ENCODE measurements at places on chromosomes 13 and 19.

- DNase-seq, result peak; percentile 35
These were observed 6.0 kb downstream of the PNMA8B start for GRCh38 chr19:46489445-46490272.

DNA sequence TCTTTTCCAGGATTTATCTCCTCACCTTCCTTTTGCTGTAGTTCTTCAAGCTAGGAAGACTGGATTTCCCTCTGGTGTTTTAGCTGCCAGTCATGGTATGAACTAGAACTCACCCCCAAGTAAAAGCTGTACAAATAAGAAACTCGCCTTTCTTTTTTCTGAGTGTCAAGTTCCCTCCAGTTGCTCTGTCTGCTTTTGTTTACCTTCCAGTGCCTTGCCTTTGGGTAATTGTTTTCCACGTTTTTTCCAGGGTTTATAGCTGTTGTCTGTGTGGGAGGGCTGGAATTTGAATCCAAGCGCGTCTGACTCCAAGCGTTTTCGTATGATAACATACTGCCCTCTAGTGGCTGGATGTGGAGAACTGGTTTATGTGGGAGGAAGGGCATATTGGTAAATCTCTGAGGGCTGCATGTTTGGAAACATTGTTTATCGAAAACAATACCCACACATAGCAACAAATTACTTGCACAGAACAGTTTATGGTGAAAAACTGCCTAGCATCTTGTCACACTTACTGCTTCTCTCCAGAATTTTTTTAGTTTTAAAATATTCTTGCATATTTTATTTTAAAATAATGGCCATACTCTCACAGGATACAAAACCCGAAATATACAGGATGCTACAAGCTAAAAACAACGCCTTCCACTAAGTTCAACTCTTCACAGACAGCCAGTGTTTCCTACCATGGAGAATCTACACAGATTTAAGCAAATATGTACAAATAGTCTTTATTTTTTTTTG, 19.2 kb downstream of the RCN3 start:
- peak; percentile 71 for DNase-seq

DNA sequence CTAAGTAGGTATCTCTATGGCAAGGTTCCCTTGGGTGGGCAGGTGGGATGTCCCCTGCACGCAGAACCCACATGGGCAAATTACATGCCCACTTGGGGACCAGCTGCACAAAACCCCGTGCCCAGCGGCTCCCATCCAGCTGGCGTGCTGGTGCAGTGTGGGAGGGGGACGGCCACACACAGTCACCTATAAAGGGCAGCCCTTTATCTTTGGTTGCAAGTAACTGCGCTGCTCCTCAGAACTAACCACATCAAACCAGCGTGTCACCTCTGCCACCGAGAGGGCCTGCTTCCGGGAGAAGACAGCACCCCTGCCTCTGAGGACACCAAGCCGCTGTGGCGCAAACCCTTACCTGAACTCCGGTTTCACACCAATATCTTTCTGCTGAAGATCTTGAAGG, 32.2 kb downstream of the ANKRD27 start:
- DNase-seq, result no peak

DNA sequence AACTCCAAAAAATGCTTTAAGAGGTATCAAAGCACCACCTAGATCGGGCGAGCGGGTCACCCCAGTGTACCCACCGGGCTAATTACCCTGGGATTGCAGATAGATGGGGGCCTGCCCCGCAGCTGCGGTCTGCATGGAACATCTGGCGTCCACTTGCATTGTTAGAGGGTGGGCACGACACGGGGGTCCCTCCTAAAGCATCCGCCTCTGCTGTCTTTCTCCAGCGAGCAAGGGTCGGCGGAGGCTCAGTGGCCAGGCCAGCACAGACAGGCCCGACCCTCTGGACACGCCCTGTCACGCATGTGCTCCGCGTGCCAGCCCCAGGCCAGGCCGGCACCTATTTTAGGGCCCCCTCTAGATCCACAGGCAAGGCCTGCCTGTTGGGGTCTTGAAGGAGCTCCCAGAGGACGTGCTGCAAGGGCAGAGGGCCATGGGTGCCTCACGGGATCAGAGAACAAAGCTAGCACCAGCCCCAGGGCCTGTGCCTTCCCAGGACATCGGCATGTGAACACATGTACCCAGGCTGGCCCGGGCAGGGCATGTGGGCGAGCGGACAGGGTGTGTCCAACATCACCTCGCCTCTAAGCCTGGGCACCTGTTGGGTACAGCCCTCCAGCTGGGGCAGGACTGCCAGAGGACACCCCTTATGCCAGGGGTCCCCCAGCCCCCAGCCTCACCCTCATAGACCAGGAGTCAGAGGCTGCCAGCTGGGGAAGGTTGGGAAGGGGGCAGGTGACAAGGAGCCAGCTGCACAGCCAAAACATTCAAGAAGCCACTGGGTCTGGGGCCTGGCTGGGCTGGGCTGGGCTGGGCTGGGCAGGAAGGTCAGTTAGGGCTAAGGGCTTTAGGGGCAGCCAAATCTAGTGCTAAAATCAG, 35.6 kb upstream of the NANOS3 start:
- DNase-seq, result peak; percentile 37

DNA sequence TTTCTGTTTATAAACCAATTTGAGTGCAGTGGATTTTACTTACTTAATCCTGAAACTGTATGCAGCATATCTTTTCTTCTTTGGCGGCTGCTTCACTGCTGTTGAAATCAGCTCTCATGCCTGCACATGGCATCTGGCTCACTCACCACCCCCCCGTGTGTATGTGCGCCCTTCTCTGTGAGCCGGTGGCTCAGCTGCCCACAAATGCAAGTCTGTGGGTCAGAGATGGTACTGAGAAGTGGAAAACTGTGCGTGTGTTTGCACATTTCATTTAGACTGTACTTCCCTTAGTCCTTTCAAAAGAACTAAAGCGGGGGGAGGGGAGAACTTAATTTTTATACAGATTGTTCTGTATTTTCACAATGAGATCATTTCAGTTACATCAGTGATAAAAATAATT, 307.6 kb downstream of the SHISA2 start:
- peak; percentile 10 for DNase-seq

- DNase-seq, result no peak
These were observed 84.4 kb downstream of the STK24 start for GRCh38 chr13:98492335-98493041.

- DNase-seq, result peak; percentile 82
These were observed 3.0 kb downstream of the TTYH1 start for GRCh38 chr19:54418030-54418929.

- DNase-seq, result no peak
These were observed 1.9 kb downstream of the ATP4B start for GRCh38 chr13:113656003-113656588.

DNA sequence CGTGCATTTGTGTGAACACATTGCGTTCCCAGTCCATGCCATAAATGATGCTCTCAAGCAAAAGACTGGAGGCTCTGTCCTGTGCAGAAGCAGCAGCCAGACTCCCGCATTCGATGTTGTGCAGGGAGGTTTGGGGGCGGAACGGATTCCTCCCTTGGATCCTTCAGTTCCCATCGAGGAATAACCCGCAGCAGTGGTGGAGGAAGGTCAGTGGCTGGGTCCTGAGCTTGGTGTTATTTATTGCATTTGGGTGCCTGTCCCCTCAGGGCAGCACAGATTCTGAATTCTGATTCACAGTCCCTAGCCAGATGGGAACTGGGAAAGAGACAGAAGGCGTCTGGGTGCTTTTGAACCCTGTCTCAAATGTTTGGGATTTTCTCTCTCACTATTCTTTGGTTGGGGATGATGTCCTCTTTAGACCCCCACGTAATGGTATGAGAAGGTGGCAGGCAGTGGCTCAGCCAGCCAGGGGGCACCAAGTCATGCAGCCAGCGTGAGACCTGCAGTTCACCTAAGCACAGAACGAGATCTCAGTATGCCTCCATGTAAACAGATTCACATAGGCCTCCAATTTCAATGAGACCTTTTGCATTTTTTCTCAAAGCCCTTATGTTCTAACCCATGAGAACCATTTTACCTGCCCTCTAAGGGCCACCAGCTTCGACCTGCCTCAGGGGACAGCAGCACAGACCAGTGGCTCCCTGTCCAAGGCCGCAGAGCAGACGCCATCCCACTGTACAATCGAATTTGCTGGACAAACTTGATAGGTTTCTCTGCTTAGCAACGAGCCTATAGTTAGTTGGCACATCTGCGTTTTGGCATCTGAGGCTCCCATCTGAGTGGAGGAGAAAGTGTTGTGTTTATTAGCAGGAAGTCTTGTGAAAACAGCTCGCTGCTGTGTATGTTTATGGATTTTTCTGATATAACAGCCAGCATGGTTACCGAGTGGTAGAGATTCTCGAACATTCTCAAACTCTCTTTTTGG, 17.8 kb downstream of the KCTD15 start:
- DNase-seq, result no peak

DNA sequence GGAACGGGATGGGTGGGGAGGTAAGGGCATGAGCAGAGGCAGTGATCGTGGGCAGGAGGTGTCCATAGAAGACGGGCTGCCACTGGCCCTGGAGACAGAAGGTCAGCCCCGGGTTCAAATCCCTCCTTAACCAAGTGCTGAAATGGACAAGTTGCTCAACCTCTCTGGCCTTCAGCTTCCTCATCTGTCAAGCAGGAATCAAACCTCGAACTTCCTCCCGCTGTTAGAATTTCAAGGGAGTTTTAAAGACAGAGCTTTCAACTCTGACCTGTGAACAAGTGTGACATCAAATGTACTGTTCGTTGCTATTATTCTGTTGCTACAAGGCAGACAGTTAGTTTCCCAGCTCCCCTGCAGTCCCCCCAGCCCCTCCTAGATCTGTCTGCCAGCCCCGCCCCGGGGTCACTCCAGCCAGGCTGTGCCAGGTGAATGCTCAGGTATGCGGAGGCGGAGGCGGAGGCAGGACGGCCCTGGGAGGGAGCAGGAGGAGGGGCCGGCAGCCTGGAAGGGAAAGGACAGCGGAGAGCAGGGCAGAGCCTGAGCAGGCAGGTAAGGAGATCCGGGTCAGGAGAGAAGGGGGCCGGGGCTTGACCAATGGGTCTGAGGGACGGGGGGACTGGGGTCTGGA, at the start of gene EPS8L1:
TSS of gene EPS8L1 (plus strand) at position 499 of the 628 bp plus-strand sequence. CDS start 576 bp downstream, outside the sequence.
- DNase-seq, result peak; percentile 92

GRCh38 chr19:44807652-44808462, 1.0 kb upstream of the BCAM start:
- DNase-seq, result no peak

- DNase-seq, result no peak
These were observed 46.0 kb downstream of the RCBTB2 start for GRCh38 chr13:48486836-48487235.

DNA sequence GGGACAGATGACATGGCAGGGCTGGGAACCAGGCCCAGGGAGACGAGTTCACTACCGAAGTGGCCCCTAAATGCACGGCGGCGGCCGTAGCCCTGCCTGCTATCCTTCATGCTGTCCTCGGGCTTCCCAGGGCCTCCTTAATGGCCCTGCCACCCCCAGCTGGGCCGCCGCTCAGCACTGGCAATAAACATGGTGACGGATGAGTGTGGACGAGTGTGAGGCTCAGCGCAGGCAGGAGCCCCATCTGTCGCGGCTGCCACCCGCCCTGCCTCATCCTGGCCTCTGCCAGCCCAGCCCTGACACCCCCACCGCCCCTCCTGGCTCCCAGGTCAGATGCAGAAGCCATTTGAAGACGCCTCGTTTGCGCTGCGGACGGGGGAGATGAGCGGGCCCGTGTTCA, 13.6 kb downstream of the PIN1 start:
- DNase-seq, result no peak

DNA sequence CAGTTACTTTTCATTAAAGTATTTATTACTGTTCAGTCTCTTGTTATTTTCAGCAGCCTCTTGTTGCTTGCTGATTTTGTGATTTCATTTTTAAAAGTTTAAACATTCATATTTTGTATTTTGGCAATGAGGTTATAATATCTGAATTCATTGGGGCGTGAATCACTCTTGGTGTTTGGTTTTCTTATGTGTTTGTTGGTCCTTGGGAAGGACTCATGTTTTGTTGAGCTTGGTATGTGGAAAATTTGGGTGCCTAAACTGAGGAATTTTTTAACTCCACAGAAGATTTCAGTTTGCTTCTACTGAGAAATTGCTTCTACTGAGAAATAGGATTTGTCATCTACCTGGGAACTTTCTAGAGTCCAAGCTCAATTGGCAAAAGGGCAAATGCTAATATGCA, 38.2 kb downstream of the PDS5B start:
- no peak for DNase-seq

DNA sequence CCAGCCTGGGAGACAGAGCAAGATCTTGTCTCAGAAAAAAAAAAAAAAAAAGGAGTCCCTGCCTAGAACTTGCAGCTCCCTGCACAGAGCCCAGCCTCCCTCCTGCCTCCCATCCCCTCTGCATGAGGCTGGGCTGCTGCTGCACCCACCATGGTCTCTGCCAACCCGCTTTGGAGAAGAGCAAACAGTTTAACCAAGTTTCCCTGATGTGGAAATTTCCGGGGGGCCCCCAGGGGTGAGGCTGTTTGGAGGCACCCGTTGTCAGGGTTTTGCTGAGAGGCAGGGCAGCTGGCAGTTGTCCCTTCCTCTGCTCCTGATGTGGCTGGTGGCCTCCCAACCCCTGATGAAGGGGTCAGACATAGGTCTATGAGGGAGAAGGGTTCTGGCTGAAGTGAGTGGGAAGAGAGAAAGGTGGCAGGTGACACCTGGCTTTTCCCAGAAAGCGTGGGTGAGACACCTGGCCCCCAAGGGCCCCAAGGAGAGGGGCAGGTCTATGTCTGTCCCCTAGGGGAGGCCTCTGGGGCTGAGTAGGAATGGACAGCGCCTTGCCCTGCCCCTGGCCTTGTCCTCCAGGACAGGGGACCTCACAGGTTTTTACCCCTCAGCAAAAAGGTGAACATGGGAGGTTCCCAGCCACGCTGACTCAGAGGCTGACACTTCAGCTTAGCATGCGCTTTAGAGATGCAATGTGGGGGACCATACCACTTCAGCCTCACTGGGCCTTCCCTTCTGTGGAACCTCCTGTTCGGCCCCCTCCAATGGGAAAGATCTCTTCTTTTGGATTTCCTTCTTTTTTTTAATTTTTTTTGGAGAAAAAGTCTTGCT, 5.5 kb downstream of the LRP3 start:
- DNase-seq, result peak; percentile 45

DNA sequence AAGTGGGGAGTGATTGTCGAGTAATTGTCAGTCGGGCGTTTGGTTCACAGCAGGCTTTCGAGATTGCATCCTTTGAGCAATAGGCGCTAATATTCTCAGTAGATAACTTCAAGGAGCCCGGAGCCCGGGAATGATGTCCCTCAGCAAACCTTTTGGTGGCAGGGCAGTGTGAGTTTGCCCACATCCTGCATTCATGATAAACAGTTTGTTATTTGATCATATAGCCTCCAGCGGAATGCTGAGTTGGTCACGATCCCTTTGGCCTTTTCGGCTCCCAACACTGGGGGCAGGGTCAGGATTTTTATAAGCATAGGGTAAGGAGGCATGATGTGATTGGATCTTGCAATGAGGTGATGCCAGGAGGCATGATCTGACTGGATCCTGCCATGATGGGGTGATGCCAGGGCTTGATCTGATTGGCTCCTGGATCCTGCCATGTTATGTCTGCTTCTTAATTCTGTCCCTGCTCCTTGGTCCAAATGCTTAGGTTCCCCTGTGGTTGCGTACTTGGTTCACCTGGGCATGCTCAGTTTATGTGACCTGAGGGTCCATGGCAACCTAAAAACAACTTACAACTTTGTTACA, 38.2 kb upstream of the IGSF23 start:
- DNase-seq, result no peak

- DNase-seq, result no peak
These were observed 12.7 kb downstream of the SUGT1 start for GRCh38 chr13:52665325-52665724.

GRCh38 chr13:109204252-109204651, 574.8 kb downstream of the MYO16 start:
- DNase-seq, result no peak

- DNase-seq, result no peak
These were observed 908.2 kb downstream of the EFNB2 start for GRCh38 chr13:105627270-105627669.

- no peak for DNase-seq
These were observed 310.7 kb downstream of the MYO16 start for GRCh38 chr13:108940121-108940520.

Measured in MV-4-11 (cell line).